NCI-H774 (cell line): ENCODE measurements at places on chromosomes 16 and 17.

DNA sequence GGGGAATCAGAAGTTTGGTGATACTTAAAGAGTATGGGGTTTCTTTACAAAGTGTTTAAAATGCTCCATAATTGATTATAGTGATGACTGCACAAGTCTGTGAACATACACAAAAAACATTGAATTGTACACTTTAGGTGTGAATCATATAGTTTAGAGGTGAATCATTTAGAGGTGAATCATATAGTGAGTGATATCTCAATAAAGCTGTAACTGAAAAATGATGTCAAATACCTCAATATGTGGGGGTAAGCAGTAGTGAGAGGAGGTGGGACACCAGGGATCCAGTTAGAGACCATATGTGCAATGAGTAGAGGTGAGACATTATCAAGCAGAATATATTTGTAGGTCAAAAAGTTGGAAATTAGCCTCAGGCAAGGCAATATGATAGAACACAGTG lies 264.5 kb downstream of the PMP22 start:
- DNase-seq, result no peak

- no peak for DNase-seq
Observed at GRCh38 chr16:29007730-29008593, 23.1 kb downstream of the LAT start.

GRCh38 chr17:28385406-28385805 lies 13.9 kb downstream of the SARM1 start:
- no peak for DNase-seq

DNA sequence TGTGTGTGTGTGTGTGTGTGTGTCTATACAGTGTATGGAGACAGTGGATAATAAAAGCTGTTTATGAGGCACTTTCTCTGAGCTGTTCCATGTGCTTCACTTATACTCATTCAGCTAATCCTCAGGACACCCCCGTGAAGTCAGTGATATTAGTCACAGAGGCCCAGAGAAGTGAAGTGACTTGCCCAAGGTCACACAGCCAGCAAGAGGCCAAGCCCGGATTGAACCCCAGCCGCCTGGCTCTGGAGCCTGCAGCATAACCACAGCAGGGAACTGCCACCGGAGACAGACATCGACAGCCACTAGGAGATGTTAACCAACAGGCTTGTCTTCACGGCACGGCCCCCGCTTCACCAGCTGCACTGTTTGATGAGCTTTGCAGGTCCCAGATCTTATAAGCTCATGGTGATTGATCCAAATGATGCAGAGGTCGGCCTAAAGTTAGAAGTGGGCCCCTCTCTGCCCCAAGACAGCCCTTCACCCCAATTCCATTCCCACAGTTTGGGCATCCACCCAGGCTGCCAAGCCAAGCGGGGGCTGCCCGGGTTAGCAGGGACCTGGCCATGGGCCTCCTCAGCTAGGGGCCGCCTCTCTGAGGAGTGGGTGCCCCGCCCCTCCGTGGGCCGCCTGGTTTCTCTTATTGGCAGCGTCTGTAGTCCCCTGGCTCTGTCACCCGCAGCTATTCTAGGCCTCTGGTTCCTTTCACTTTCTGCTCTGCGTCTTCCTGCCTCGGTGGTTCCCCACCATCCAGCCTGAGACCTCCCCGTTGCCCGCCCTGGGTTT lies 30.9 kb downstream of the SOCS1 start:
- no peak for DNase-seq

GRCh38 chr17:1725642-1726511 lies 1.4 kb downstream of the WDR81 start:
- no peak for DNase-seq

DNA sequence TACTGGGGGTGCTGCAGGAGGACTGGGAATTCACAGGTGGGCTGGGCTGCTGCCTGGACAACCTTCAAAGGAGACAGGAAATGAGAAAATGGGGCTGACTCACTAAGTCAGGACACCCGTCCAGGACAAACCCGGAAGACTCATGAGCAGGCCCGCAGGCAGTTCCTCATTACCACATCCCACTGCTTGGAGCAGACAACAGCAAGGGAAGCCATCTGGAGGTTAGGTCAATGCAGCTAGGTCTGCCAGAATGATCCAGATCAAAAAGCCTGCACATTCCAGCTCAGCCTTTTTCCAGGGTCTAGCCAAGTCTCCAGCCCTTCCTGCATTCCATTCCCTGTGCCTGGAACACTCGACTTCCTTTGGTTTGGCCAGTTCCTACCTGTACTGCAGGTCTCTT lies 536.5 kb upstream of the CDH11 start:
- no peak for DNase-seq

DNA sequence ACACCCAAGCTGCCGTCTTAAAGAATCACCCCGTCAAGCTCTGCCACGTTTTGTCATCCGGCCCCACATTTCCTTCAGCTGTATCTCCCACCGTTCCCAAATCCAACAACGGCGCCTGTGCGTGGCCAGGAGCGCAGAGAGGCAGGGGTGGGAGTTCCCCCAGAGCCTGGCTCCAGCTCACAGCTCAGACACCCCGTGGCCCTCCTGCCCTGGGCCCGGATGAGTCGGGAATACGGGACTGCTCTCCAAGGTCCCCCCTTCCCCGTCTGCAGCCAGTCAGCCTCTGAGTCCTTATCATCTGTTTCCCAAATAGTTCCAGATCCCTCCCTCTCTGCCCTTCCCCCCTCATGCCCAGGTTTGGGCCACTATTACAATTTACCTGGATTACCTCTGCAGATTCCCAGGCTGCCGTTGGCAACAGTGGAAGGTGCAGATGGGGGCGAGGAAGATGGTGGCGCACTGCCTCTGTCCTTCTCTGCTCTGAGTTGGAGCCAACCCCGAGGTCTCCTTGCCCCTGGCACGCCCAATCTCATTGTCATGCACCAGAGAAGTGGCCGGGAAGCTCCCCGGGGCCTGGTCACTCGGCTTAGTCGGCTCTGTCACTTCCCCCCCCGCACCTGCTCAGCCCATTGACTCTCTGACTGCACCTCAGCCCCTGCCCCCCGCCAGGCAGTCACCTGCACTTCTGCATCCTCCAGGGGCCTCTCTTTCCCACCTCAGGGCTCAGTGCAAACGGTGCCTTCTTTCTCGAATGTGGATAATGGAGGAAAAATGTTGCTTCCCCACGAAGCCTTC lies 18.3 kb upstream of the RPTOR start:
- no peak for DNase-seq

- no peak for DNase-seq
Observed at GRCh38 chr17:1577182-1577581, 14.6 kb upstream of the PITPNA start.

GRCh38 chr17:31596382-31597323 lies 205.2 kb downstream of the RAB11FIP4 start:
- no peak for DNase-seq

GRCh38 chr16:58338205-58338604 lies 43.4 kb upstream of the PRSS54 start:
- no peak for DNase-seq

- DNase-seq, result no peak
Observed at GRCh38 chr17:9138161-9138717, 116.9 kb downstream of the NTN1 start.

DNA sequence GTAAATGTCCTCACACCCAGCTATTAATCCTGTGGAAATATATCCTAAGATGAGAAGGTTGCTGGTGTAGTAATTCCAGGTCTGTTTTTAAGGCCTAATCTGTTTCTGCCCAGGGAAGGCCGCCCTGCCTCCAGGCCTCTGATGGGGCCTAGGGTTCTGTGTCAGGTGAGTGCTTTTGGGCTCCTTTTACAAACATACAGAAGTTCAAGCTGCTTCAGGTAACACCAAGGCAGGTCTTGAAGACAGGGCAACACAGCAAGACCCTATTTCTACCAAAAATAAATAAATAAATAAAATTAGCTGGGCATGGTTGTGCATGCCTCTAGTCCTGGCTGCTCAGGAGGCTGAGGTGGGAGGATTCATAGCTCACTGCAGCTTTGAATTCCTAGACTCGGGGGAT lies 9.3 kb downstream of the PPL start:
- DNase-seq, result no peak

DNA sequence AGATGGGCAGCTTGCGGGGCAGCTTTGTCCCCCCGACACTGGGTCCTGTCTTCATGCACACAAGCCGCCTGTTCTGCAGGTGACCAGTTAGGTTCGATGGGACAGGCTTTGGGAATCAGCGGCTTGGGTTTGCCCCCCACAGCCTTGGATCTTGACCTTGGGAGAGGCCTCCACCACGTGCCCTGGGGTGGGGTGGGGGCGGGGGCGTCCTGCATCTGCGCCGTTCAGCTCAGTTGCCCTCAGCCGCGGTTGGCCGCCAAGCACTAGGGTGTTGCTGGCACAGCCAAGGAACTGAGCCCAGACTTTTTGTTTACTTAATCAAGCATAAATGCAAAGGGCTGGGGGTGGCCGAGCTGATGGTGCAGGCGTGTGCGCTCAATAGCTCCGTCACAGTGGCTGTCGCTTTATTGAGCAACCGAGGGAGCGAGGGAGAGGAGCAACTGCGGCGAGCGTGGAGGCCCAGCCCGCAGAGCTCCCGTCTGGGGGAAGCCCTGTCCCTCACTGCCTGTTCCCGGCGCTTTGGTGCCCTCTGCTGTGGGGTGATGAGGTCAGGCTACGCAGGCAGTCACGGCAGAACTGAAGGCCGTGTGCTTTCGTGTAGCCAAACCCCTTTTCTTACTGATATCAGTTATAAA lies 33.9 kb downstream of the JPH3 start:
- DNase-seq, result peak; percentile 53

DNA sequence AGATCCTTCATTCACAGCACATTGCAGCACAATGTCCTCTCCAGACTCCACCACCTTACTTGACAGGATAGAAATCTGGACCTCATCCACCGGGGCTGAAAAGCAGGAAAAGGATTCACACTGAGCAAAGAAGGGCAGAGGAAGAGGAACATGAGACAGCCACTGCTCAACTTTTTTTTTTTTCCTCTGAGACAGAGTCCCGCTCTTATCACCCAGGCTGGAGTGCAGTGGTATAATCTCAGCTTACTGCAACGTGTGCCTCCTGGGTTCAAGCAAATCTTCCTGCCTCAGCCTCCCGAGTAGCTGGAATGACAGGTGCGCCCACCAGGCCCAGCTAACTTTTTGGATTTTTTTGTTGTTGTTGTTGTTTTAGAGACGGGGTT lies 34.4 kb downstream of the PECAM1 start:
- no peak for DNase-seq

DNA sequence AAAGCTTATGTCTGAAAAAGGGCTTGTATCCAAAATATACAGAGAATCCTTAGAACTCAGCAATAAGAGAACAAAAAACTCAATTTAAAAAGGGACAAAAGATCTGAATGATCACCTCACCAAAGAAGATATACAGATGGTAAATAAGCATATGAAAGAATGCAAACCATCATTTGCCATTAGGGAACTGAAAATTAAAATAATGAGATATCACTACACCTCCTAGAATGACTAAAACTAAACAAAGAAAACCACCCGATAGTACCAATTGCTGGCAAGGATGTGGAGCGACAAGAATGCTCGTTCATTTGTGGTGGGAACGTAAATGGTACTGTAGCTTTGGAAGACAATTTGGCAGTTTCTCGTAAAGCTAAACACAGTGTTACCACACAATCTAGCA lies 66.9 kb upstream of the MPHOSPH6 start:
- DNase-seq, result no peak

DNA sequence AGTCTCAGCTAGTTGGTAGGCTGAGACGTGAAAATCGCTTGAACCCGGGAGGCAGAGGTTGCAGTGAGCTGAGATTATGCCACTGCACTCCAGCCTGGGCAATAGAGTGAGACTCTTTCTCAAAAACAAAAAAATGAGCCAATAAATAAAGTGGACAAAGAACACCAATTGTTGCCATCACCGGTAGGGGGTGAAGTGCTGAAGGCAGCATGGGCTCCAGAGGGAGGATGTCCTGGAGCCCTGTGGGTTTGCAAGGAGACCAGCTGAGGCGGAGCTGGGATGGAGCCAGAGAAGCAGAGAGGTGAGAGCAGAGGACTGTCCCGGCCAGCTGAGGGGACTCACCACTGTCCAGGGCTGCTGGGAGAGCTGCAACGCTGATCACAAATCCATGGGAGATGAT lies 13.8 kb downstream of the CHST6 start:
- DNase-seq, result no peak

DNA sequence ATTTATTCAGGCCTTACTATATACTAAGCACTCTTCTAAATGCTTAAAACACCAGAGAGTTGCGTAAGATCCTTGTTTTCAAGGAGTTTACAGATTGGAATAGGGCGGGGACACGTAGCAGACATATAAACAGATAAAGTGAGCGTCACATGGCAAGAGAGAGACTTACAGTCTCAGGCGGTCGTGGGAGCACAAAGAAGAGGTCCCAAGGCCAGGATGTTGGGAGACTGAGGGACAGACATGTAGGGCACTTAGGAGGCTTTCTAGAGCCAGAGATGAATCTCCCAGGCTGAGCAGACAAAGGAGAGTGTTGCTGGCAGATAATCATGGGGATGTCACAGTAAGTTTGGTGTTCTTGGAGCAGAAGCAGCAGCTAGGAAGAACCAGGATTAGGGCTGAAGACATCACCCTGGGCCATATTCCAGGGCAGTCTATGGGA lies 119.1 kb upstream of the ANKFN1 start:
- no peak for DNase-seq

DNA sequence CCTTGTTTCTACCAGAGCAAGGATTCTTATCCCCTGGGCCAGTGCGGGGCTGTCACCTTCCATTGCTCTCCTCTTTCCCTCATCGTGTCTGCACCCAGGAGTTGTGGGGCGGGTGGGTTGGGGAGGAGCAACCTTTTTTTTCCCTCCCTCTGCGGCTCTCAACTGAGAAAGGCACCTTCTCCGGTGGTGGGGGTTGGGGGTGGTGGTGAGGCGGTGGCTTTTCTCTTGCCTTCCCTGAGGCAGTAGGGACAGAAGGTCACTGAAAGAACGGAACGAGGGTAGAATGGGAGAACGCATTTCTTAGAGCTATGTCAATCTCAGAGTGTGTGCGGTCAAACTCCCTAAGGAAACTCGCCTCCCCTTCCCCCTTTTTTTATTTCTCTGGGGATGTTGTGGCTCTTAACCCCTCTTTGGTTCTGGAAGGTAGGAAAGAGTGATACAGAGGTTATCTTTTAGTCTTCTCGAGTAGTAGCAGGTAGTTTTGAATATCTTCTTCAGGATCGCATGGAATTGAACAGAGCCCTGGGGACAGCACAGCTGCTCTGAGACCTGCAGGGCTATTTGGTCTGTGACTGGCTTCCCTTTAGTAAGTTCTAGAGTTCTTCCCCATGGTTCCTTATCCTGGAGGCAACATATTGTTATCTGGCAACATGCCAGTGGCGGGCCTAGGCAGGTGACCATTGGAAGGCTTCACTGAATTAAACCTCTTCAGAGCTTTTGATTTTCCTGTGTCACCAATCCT lies 994 bp downstream of the CLTC start:
- DNase-seq, result peak; percentile 20

- DNase-seq, result no peak
Observed at GRCh38 chr16:11252482-11252931, 3.5 kb downstream of the SOCS1 start.

DNA sequence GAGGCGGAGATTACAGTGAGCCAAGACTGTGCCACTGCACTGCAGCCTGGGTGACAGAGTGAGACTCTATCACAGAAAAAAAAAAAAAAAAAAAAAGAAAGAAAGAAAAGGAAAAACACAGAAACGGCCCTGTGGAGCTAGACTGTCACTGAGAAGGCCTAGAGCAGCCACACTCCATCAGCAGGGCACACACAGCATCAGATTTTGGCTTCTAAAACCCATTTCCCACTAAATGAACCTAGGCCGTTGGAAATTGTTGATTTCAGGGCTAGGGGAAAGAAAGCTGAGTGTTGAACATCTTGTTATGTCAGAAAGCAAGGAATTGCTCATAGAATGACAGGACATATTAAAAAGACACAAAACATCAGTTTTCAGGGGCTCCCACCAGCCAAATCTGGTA lies 48.9 kb downstream of the ZCCHC14 start:
- no peak for DNase-seq

GRCh38 chr17:74454197-74455024 lies 12.0 kb upstream of the CD300A start:
- DNase-seq, result no peak

GRCh38 chr17:67511012-67511411 lies 133.9 kb downstream of the PITPNC1 start:
- no peak for DNase-seq
